Activated CD8-positive, alpha-beta memory T cell treated with anti-CD3 and anti-CD28 coated beads for 1 hour (primary cell): ENCODE measurements at places on chromosomes 6 and 20.

GRCh38 chr20:1474325-1474724 is 7.7 kb upstream of the NSFL1C start:
- no peak for DNase-seq

DNA sequence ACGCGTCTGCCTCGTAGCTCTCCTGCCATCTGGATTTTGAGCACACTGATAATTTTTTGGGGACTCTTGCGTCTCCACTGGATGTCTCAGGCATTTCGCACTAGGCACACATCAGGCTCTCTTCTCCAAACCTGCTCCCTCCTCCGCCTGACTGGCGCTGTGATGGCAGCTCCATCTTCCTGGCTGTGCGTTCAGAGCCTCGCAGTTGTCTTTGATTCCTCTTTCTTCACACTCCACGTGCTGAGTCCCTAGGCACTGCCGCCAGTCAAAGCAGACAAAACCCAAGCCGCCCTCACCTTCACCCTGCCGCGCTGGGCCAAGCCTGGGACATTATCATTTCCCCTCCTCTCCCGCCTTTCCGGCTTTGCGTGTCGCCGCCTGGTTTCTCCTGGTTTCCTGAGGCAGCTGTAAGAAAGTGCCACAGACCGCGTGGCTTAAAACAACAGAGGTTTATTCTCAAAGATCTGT is 778 bp downstream of the PSMG4 start:
- DNase-seq, result no peak

GRCh38 chr6:38587766-38588362 is 51.9 kb downstream of the BTBD9 start:
- DNase-seq, result no peak

DNA sequence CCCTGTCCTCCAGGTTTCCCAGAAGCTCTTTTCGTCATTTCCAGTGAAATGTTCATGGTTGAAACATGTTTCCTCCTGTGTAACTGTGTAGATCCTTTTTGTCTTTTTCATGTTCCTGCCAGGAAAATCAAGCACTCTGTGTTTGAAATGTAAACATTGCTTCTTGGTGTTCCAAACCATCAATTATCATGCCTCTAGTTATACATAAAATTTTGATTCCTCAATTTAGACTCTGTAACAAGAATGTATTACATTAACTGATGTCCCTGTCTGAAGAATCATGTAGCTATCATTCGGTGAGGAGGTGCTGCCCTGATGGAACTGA is 546.3 kb upstream of the CITED2 start:
- no peak for DNase-seq

GRCh38 chr6:52149076-52149475 is 37.1 kb upstream of the IL17A start:
- no peak for DNase-seq

DNA sequence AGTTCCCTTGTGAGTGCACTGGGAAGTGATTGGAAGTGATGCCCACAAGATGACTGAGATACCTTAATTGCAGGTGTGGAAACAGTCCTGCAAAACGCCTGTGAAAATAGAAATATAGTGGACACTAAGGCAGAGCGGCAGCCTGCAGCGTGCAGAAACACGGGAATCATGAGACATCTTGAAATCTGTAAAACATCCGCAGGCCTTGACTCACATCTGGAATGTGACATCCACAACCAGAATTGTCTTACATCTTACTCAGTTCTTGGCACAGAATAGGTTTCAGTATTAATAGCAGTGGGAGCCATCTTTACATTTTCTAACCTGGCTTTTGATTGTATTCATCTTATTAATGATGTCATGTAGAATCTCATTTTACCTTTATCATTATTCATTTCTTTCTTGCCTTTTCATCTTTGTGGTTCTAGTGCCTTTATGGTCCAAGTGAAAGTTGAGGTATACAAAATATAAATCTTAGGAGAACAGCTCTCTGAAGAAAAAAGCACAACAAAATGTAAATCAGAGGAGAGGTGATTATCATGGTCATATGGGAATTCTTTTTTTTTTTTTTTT is 44.6 kb downstream of the CDYL start:
- no peak for DNase-seq

DNA sequence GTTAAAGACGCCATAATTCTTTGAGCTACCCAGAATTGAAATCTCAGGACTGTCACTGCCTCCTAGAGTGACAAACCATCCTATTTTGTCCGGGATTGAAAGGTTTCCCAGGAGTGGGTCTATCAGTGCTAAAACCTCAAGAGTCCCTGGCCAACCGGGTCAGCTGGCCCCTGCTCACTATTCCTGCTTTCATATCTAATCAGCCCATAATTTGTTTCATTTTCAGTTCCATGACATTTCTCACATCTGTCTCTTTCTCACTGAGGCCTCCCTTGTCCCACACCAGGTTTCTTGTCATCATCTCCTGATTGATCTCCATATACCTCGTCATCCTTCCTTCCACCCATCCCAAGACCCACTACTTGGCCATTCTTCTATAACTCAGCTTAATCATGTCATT is 98.2 kb downstream of the SLC35B3 start:
- no peak for DNase-seq

GRCh38 chr6:27452496-27452897 is 20.4 kb downstream of the ZNF184 start:
- DNase-seq, result no peak

DNA sequence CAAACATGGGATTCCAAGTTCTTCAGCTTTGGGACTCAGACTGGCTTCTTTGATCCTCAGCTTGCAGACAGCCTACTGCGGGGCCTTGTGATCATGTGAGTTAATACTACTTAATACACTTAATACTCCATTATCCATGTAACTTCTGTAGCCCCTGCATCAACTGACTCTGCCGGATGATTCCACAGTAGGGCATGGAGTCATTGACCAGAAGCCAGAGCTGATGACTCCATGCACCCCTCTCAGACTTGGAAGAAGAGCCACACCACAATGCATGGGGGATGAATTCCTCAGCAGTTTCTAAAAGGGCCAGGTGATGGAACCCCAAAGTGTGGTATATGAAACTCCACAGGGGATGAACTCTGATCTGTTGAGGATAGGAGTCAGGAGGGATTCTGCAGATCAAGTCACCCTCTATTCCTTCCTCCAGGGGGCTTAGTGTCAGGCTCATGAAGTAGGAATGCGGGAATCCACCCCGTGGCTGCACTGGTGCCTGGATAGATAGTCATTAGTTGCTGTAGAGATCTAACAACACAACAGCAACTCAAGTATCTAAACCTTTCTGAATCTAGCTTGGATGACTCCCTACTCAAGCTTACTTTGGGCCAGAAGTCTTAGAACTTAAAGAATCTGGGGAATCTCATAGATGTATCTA is 70.2 kb downstream of the GPR6 start:
- no peak for DNase-seq

GRCh38 chr6:44397424-44398164 is 10.1 kb downstream of the CDC5L start:
- no peak for DNase-seq

GRCh38 chr6:142953373-142954273 is 8.6 kb upstream of the HIVEP2 start:
- no peak for DNase-seq

DNA sequence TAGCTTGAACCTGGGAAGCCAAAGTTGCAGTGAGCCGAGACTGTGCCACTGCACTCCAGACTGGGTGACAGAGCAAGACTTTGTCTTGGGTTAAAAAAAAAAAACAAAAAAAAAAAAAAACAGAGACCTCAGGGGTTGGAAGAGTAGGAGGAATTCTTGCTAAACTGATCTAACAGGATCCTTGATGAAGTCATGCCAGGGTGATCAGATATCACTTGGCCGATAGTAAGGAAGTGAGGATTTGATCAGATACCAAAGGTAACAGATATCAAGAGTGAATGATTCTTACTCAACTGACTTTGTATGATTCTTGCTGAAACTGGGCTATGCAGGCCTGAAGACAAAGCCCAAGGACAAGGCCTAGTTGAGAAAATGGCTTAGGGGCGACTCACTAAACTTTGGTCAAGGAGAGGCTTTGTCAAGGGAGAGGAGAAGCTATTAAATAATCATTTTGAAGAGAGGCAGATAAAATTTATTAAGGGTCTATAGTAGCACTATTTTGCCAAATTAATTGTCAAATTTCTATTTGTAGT is 624.7 kb downstream of the UTRN start:
- no peak for DNase-seq

DNA sequence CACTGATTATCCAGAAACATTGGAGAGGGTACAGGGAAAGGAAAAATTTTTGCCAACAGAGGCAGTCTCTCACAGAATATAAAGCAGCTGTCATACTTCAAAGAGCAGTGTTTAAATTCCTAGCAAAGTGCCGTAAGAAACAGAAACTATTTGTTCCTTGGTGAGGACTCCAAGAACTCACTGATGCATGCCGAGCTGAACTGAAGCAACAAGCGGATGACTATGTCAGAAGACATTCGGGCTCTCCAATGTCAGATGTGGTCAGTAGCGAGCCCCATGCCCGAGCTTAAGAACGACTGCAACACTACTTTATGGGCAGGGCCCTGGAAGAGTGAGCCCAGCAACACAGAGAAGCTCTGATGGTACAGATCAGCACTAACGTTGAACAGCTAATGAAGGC is 54.7 kb downstream of the OR2B6 start:
- no peak for DNase-seq

GRCh38 chr6:118648866-118649554 is 2.4 kb downstream of the CEP85L start:
- no peak for DNase-seq

DNA sequence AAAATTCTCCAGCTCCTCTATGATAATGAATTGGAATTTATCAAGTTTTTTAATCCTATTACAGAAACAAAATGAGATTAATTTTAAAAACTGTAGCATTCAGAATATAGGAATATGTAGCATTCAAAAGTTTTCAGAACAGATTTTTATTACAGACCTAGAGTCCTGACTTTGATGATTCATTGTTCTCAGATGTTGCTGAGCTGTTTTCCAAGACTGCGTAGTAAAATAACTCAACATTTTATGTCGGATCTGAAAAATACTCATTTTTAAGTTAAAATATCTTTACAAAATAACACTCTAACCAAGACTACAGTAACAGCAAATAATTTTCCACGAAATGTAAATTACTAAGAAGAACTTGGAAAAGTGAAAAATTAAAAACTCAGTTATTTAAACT is 67.1 kb downstream of the SYCP2 start:
- no peak for DNase-seq

DNA sequence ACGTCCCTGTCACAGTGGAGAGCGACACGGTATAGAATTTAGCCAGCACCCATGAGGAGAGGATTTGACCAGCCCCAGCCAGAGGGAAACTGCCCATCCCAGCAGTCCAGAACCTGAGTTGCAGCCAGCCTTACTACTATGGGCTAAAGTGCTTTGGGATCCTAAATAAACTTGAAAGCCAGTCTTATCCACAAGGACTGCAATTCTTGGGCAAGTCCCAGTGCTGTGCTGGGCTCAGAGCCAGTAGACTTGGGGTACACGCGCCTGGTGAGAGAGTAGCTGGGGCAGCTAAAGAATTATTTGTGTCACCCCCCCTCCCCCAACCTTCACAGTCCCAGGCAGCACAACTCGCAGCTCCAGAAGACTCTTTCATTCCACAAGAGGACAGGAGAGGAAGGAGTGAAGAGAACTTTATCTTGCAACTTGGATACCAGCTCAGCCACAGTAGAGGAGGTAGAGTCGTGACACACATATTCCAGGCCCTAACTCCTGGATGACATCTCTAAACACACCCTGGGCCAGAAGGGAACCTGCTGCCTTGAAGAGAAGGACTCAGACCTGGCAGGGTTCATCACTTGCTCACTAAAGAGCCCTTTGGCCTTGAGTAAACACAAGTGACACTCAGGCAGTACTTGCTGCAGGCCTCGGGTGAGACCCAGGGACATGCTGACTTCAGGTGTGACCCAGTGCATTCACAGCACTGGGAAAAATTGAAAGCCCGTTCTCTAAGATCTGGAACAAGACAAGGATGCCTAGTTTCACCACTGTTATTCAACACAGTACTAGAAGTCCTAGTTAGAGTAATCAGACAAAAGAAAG is 100.3 kb downstream of the REV3L start:
- DNase-seq, result no peak

DNA sequence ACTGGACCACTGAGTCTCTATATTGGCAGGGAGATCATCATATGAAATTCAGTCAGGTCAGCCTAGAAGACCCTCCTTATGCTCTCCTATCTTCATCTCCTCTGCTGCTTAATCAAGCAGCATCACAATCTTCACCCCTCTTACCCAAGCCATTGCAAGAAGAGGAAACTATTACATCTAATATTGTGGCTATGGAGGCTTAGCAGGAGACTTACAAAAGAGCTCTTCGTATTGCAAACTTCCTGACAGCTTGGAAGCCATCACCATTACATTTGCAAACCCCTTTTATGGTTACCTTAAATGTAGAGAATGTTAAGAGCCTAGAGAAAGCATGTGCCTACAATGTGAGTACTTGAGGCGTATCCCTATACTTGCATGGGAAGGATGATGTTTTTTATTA is 87.2 kb upstream of the STXBP5 start:
- no peak for DNase-seq

DNA sequence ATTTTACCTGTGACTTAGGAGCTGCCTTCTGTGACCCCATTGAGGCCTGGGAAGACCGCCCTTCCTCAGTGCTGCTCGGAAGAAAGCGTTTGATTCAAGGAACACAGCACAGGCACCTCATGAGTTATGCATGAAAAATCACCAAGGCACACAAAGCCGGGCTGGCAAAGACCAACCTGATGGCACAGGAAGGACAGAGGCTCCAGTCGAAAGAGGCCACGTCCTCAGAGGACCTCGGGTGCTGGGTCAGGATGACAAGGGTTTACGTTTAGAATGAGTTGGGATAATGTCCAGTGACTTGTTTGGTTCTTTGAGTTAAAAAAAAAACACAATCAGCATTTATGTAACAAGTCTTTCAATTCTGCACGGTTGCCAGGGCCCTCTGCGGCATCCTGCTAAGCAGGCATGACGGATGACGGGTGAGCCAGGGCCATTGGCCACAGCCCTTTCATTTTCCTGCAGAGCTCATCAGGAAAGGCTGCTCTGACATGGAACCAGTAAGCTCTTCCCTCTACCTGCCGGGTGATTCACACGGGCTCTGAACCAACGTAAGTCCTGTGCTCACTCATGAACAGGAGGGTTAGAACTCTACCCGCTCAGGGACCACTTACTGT is 112.8 kb downstream of the DACT2 start:
- DNase-seq, result no peak

GRCh38 chr6:167979436-167980139 is 17.9 kb upstream of the KIF25 start:
- no peak for DNase-seq

- DNase-seq, result no peak
Observed at GRCh38 chr6:83092756-83093399, 25.4 kb downstream of the DOP1A start.

DNA sequence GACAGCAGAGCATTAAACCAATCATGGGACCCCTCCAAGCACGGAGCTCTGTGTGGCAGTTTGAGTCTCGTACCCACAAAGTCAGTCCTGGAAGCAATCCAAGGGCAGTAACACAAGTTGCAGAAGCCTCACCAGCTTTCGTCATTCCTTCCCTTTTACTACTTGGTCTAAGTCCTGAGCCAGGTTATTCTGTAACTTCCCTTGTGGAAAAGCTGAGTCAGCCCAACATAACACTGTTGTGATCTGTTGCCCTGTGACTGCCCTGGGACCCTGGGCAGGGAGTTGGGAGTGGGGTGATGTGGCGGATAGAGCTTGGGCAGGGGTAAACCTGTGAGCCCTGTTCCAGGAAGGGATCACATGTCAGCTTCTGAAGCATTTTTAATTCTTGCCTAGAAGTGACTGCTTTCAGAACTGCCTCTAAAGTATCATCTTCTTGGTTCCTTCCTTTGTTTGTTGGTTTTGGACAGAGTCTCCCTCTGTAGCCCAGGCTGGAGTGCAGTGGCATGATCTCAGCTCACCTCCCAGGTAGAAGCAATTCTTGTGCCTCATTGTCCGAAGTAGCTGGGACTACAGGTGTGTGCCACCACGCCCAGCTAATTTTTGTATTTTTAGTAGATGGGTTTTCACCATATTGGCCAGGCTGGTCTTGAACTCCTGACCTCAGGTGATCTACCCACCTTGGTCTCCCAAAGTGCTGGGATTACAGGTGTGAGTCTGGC is 183.7 kb upstream of the JAG1 start:
- no peak for DNase-seq
